ENCODE measurements at places on chromosomes 4 and X.

GRCh38 chr4:119655111-119655837, 26.7 kb upstream of the PDE5A start:
- no peak overlapping the region for H3K4me3 ChIP-seq
- no peaks in the 10 kb centered on the region for H3K36me3 ChIP-seq
- no peaks in the 10 kb centered on the region for H3K27me3 ChIP-seq
- H3K27ac ChIP-seq, result no peak overlapping the region
- no peaks in the 10 kb centered on the region for H3K4me1 ChIP-seq
- DNase-seq, result peak; percentile 44

GRCh38 chrX:140034916-140035315, 69.6 kb upstream of the CXorf66 start:
- no peaks in the 10 kb centered on the region for H3K36me3 ChIP-seq
- H3K4me3 ChIP-seq, result no peak overlapping the region
- no peaks in the 10 kb centered on the region for H3K4me1 ChIP-seq
- no peaks in the 10 kb centered on the region for H3K27me3 ChIP-seq

GRCh38 chr4:89331686-89332544, 24.3 kb upstream of the GPRIN3 start:
- H3K27ac ChIP-seq, result no peak overlapping the region
- no peaks in the 10 kb centered on the region for H3K36me3 ChIP-seq
- no peaks in the 10 kb centered on the region for H3K27me3 ChIP-seq
- no peak overlapping the region for H3K4me3 ChIP-seq

GRCh38 chr4:124997124-124997523, 284.6 kb upstream of the ANKRD50 start:
- no peaks in the 10 kb centered on the region for H3K36me3 ChIP-seq
- no peaks in the 10 kb centered on the region for H3K4me1 ChIP-seq
- DNase-seq, result no peak
- H3K4me3 ChIP-seq, result no peak overlapping the region
- no peaks in the 10 kb centered on the region for H3K27me3 ChIP-seq

DNA sequence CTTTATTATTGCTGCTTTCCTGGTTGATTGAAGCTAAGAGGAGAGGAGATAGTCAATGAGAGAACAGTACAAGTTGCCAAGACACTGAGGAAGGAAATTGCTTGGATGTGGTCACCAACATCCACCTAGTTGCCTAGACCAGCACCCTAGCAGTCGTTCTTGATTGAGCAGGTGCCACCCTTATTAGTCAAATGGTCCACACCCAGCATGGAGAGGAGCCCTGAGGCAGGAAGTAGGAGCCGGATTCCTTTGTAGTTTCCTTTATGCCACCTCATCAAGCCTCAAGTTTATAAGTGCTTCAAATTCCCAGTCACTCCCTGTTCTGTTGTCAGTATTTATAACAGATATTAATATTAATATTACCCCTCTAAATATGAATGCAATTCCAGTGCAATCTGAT, 19.1 kb downstream of the PAGE2 start:
- H3K27ac ChIP-seq, result no peak overlapping the region
- H3K4me1 ChIP-seq, result no peaks in the 10 kb centered on the region
- H3K27me3 ChIP-seq, result no peaks in the 10 kb centered on the region
- no peak for DNase-seq
- H3K4me3 ChIP-seq, result no peak overlapping the region
- H3K36me3 ChIP-seq, result no peaks in the 10 kb centered on the region

DNA sequence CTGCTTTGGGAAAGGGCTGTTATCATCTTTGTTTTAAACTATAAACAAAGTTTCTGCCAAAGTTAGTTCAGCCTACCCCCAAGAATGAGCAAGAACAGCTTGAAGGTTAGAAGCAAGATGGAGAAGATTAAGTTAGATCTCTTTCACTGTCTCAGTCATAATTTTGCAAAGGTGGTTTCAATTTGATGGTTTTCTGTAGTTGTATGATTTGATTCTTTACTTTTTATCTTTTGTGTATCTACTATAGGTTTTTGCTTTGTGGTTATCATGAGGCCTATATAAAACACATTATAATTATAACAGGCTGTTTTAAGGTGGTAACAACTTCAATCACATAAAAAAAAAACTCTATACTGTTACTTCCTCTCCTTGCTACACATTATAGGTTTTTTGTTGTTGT, 35.4 kb upstream of the ALG13 start:
- no peak for DNase-seq
- H3K36me3 ChIP-seq, result no peaks in the 10 kb centered on the region
- no peaks in the 10 kb centered on the region for H3K4me1 ChIP-seq
- H3K27ac ChIP-seq, result no peak overlapping the region
- no peak overlapping the region for H3K4me3 ChIP-seq
- H3K27me3 ChIP-seq, result no peaks in the 10 kb centered on the region

- H3K27ac ChIP-seq, result no peak overlapping the region
- H3K36me3 ChIP-seq, result no peaks in the 10 kb centered on the region
- no peaks in the 10 kb centered on the region for H3K27me3 ChIP-seq
- DNase-seq, result no peak
These were observed 69.9 kb downstream of the HMGB2 start for GRCh38 chr4:173264245-173264644.

DNA sequence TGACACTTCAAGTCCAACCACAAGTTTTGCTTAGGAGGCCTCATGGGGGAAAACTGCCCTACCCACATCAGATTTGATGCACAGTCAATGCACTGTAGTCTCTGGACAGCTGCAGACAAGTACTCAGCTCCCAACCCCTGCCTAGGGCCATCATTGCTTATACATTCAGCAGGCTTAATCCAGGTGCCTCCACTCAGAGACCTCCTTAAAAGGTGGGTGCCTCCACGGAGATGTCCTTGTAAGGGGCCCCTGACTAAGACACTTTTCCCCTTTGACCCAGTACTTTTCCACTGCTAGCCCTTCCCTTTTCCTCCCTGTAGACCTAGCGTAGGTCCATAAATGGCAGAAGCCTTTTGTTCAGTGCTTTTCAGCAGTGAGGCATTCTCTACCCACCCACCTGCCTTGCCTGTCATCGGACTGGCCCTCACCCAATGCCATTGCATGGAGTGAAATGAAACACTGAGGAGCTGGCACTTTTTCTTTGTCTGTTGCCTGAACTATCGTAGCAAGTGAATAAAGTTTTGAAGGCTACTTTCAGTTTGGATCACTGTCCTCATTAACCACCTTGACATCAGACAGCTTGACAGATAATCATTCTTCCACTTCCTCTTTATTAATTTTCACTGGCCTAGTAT, 23.8 kb upstream of the PLK4 start:
- H3K4me3 ChIP-seq, result no peak overlapping the region
- no peaks in the 10 kb centered on the region for H3K27me3 ChIP-seq
- H3K36me3 ChIP-seq, result no peaks in the 10 kb centered on the region
- DNase-seq, result no peak
- H3K27ac ChIP-seq, result no peak overlapping the region

GRCh38 chr4:81164126-81164525, 50.9 kb downstream of the PRKG2 start:
- H3K27me3 ChIP-seq, result no peaks in the 10 kb centered on the region
- H3K4me3 ChIP-seq, result no peak overlapping the region
- no peak overlapping the region for H3K27ac ChIP-seq

DNA sequence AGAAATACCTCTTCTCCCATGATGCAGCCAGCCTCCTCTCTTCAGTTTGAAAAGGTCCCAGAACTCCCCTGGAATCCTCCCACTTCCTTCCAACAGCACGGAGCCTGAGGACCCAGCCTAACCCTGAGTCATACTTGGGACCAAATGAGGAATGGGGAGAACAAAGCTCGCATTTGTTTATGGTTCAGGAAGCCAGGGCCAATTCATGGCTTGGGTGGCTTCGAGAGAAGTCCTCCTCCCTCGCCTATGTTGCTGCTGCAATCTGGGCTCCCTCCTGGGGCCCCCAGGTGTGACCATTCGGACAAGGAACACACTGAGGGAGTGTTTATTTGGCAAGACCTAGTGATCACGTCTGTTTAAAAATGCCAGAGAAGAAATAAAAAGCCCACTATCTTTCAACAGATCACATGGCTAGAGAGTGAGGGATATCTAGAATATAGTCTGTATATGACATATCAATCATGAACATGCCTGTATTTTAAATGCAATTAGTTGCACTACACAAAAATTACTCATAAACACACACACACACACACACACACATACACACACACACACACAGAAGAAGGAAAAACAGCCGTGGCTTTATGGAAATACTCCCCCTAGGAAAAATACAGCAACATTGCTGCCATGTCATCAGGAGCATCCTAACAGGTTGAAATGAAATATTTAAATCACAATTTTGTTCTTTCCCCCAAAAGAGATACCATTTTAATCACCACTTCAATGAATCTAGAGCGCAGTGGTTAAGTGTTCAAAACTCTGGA, 155.7 kb upstream of the MAP3K15 start:
- no peaks in the 10 kb centered on the region for H3K36me3 ChIP-seq
- H3K27ac ChIP-seq, result peak overlapping the region; percentile 53
- peak; percentile 4 for DNase-seq

GRCh38 chr4:23945451-23946017, 55.7 kb upstream of the PPARGC1A start:
- H3K36me3 ChIP-seq, result no peaks in the 10 kb centered on the region
- no peaks in the 10 kb centered on the region for H3K27me3 ChIP-seq
- DNase-seq, result no peak
- H3K4me3 ChIP-seq, result no peak overlapping the region

DNA sequence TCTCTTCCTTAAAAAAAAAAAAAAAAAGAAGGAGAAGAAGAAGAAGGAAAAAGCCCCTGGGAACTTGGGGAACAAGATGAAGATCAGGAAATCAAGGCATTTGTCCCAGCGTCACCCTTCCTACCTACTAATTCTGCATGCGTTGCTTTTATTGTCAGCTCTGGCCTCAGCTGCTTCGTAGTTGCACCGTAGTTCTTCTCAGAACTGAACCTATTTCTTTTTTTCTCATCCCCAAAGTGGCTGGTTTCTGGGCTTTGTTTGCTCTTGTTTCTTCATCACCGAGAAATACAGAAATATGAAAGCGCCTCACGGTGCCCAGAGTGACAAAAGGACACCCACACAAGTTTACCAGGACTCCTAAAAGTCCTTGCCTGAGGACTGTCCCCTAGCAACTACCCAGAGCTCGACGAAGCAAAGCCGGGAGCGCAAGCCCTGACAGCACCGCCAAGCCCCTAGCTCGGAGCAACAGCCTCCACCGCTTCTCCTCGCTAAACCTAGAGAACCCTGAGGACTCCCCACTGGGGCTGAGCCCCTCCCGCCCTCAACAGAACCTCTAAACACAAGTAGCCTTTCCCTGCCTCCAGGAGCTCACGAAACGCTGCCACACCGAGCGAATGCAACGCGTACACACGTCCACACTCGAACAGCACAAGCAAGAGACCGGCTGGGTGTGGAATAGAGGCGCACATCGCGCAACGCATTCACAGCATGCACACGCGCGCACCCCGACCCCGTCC, 710 bp downstream of the PRKG2 start:
- H3K4me3 ChIP-seq, result no peak overlapping the region
- H3K4me1 ChIP-seq, result no peaks in the 10 kb centered on the region
- no peak overlapping the region for H3K27ac ChIP-seq
- H3K36me3 ChIP-seq, result no peaks in the 10 kb centered on the region
- peaks cover 30% of the 10 kb centered on the region for H3K27me3 ChIP-seq

DNA sequence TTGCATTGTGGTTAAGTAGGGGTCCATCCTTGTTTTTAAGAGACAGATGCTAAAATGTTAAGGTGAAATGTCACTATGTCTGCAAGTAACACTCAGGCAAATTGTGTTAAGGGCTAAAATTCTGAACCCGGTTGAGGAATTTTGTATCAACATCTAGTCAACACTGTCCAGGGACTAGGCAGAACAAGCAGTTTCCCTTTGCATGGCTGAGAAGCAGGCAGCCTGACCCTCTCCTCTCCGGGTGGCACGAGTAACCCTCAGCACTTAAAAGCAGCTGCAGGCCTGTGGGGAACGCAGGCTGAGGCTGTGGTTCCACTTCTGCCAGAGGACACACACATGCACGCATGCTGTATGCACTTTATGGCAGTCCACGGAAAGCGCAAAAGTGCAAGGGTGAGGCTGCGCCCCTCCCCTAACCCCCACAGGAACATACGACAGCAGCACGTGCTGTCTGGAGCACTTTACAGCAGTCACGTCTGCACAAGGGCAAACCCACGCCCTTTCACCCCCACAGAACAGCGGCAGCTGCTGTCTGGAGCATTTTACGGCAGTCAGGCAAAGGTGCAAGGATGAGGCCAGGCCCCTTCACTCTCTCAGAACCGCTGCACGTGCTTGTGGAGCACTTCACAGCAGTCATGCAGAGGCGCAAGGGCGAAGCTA, 619 bp upstream of the MPC1L start:
- no peak overlapping the region for H3K4me3 ChIP-seq
- peaks cover 3% of the 10 kb centered on the region for H3K27me3 ChIP-seq
- peaks cover 5% of the 10 kb centered on the region for H3K36me3 ChIP-seq
- no peaks in the 10 kb centered on the region for H3K4me1 ChIP-seq
- DNase-seq, result no peak
- H3K27ac ChIP-seq, result no peak overlapping the region

GRCh38 chrX:155246748-155247147, 17.5 kb downstream of the RAB39B start:
- no peaks in the 10 kb centered on the region for H3K4me1 ChIP-seq
- H3K27ac ChIP-seq, result no peak overlapping the region
- H3K4me3 ChIP-seq, result no peak overlapping the region
- no peaks in the 10 kb centered on the region for H3K27me3 ChIP-seq
- H3K36me3 ChIP-seq, result no peaks in the 10 kb centered on the region

DNA sequence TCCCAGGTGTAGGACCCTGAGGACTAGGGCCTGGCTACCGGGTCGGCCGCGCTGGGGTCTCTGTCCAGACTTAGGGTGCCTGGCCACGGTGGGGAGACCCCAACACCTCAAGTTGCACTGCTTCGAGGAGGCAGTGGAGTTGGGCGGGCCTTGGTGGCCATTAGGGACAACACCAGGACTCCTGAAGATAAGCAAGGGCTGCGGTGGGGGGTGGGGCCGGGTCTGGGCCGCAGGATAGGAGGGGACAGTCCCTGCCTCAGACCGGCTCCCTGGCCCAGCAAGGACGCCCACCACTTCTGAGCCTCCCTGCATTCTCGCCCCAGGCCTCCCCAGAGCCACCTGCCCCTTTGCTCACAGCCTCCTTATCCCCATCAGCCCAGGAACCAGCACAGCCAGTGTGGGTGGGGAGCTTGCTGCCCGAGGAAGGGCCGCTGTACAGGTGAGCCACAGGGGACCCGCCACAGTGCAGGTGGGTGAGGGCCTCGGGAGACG, 5.5 kb upstream of the MXD4 start:
- H3K4me3 ChIP-seq, result no peak overlapping the region
- no peaks in the 10 kb centered on the region for H3K27me3 ChIP-seq
- no peaks in the 10 kb centered on the region for H3K4me1 ChIP-seq
- no peak for DNase-seq
- H3K27ac ChIP-seq, result no peak overlapping the region
